HS-5 (cell line): ENCODE measurements at places on chromosomes 13 and 19.

DNA sequence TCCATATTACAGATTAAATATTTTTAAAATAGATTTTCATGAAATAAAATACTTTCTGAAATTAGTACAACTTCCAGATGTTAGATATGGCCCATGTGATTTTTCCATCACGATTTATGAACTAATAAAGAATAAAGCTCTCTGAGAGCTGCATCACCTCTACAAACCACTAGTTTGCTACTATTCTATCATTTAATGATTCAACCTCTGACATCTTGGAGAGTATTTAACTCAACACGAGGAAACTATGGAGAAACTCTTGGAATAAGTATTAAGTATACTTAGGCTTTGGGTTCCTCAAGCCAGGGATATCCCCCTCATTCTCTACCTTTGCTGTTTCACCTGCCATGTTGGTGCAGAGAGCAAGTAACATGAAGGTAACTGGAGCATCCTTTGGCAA, 55.7 kb downstream of the DACH1 start:
- DNase-seq = no peak

DNA sequence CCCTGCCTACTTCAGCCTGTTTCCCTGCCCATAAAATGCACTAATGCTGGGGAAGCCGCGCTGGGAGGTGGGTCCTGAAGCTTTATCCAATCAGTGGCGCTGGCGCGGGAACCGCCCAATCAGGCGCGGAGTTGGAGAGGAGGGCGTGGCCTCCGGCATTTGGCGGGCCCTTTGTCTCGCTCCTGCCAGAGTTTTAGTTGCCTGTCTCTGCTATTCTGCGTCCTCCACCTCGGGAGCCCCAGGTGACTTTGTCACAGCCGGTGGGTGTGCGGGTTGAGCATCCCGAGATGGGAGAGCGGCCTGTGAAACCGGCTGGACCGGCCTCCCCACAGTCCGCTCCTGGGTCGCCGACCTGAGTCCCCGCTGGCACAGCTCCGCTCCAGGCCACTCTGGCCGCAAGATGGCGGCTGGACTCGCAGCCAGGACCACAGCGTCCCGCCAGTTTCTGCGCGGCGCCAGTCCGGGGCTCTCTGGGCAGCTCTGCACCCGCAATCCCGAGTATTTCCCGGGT, 30.7 kb upstream of the ZNF429 start:
- no peak for DNase-seq

DNA sequence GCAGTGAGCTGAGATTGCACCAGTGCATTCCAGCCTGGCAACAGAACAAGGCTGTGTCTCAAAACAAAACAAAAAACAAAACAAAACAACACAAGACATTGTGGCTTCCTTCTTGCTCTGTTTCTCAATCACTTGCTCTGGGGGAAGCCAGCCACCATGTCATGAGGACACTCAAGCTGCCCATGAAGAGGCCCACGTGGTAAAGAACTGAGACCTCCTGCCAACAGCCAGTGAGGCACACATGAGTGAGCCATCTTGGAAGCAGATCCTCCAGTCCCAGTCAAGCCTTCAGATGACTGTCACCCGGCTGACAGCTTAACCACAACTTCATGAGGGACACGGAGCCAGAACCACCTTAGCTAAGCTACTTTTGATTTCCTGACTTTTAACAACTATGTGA, 25.2 kb downstream of the CPT1C start:
- DNase-seq = no peak

DNA sequence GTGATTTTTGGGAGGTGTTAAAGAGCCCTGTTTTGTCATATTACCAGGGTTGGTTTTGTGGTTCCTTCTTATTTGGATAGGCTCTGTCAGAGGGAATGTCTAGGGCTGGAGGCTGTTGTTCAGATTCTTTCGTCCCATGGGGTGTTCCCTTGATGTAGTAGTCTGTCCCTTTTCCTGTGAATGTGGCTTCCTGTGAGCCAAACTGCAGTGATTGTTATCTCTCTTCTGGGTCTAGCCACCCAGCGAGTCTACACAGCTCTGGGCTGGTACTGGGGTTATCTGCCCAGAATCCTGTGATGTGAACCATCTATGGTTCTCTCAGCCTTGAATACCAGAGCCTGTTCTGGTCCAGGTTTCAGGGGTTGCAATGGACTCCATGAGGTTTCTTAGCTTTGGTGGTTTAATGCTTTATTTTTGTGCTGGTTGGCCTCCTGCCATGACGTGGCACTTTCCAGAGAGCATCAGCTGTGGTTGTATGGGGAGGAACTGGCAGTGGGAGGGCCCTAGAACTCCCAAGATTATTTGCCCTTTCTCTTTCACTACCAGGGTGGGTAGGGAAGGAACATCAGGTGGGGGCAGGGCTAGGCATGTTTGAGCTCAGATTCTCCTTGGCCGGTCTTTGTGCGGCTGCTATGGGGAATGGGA, 78.8 kb downstream of the SPRY2 start:
- no peak for DNase-seq

DNA sequence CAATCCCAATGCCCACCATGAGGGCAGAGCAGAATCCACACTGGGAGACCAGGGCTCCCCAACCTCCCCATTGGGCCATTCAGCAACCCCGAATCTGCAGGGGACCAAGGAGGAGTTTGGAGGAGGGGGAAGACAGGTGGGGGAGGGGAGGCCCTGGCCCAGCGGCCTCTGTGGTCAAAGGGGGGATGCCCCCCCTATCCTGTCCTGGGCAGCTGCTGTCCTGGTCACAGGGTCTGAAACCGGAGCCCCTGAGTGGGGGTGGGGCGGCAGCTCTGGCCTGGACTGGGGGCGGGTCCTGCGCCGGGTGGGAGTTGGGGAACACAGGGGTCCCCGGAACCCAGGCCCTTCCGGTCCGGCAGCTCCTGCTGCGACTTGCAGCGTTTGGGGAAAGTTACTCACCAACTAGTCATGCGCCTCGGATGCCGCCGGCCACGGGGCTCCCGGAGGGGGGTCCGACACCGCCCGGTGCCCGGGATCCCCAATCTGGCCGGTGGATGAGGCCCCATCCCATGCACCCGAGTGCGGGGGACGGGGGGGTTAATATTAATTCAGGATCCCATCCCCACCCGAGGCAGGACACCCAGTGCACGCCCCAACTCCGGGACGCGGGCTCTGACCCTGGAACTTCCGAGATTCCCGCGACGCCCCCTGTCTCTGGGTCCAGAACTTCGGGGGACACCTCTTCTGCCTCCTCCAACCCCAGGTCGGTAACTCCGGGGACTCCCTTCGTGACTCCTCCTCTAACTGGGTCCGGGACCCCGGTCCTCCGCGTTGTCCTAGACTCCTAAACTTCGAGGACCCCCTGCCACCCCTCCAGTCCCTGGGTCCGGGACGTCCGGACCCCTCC, 872 bp downstream of the HOMER3 start:
- DNase-seq = peak; percentile 35

DNA sequence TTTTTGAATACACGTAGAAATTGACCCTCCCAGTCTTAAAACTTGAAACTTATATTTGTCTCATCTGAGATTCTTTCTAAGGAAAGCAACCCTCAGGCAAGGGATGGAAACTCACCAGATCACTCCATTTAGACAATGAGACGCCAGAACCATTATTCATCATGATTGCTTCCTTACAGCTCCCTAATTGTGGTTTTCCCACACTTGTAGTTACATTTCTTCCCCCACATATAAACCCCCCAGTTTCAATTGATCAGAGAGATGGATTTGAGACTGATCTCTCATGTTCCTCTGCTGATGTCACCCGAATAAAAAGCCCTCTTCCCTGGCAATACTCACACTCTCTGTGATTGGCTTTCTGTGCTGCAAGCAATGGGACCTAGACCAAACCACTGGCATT, 197.9 kb upstream of the STARD13 start:
- no peak for DNase-seq

GRCh38 chr19:34461375-34462100, 20.0 kb upstream of the WTIP start:
- DNase-seq = no peak

DNA sequence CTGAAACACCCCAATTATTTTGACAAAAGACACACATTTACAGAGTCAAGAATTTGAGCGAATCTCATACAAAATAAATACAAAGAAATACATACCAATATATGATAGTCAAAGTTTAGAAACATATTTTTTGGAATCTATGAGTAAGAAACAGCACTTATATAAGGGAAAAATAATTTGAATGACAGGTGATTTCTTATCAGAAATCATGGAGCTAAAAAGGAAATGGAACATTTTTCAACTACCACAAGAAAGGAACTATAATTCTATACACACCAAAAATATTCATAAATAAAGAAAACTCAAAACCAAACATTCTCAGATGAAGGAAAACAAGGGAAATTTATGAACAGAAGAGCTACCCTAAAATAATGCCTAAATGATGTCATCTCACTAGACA, 1226.6 kb downstream of the PCDH9 start:
- no peak for DNase-seq

GRCh38 chr19:18503337-18503970, 18.4 kb downstream of the ELL start:
- DNase-seq = no peak
